ENCODE measurements at places on chromosomes 6 and 20.

- H3K36me3 ChIP-seq = no peaks in the 10 kb centered on the region
- no peak overlapping the region for H3K4me3 ChIP-seq
- H3K27ac ChIP-seq = no peak overlapping the region
- no peak for DNase-seq
These were observed 11.5 kb upstream of the SSR1 start for GRCh38 chr6:7324520-7324919.

GRCh38 chr20:47252879-47253307 lies 103.6 kb downstream of the ZMYND8 start:
- DNase-seq = no peak
- H3K27ac ChIP-seq = no peak overlapping the region
- H3K4me1 ChIP-seq = no peaks in the 10 kb centered on the region
- H3K36me3 ChIP-seq = peaks cover 34% of the 10 kb centered on the region

- no peaks in the 10 kb centered on the region for H3K36me3 ChIP-seq
- no peak overlapping the region for H3K27ac ChIP-seq
- DNase-seq = no peak
- peaks cover 9% of the 10 kb centered on the region for H3K27me3 ChIP-seq
- no peaks in the 10 kb centered on the region for H3K4me1 ChIP-seq
These were observed 37.1 kb downstream of the EYA2 start for GRCh38 chr20:46931699-46932098.

DNA sequence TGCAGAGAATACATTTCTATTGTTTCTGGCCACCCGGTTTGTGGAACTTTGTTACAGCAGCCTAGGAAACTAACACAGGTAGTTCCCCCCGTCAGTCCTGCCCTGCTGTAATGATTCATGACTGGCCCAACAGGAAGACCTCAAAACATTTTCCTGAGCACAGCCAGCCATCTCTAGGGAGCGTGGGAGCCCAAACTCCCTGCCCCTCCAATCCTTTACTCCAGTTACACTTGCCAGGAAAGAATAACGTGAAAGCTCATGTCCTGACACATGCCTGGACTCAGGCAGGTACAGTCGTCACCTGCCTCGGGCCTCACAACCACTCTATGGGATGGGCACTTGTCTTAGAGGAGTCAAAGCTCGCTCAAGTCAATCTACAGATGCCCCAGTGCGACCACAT lies 8.4 kb downstream of the TXNDC5 start:
- peaks cover 5% of the 10 kb centered on the region for H3K4me1 ChIP-seq
- no peak overlapping the region for H3K27ac ChIP-seq
- no peak for DNase-seq
- H3K27me3 ChIP-seq = no peaks in the 10 kb centered on the region
- no peak overlapping the region for H3K4me3 ChIP-seq
